ENCODE measurements at places on chromosomes 12 and 14.

DNA sequence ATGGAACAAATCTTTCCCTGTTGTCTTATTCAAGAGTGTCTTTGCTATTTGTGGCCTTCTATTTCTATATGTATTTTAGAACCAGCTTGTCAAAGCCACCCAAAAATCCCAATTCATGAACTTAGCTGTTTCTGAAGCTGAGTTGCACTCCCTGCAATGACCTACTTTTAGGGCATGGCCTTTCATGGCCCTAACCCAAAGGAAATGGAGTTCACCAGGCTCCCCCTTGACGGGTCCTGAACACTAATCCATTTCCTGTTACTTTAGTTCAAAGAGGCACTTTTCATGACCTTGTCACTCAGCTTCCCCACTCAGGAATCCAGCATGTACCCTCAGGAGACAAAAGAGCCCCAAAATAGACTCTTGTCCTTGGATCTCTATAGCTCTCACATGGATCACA is 7.6 kb downstream of the TMED8 start:
- DNase-seq, result no peak

DNA sequence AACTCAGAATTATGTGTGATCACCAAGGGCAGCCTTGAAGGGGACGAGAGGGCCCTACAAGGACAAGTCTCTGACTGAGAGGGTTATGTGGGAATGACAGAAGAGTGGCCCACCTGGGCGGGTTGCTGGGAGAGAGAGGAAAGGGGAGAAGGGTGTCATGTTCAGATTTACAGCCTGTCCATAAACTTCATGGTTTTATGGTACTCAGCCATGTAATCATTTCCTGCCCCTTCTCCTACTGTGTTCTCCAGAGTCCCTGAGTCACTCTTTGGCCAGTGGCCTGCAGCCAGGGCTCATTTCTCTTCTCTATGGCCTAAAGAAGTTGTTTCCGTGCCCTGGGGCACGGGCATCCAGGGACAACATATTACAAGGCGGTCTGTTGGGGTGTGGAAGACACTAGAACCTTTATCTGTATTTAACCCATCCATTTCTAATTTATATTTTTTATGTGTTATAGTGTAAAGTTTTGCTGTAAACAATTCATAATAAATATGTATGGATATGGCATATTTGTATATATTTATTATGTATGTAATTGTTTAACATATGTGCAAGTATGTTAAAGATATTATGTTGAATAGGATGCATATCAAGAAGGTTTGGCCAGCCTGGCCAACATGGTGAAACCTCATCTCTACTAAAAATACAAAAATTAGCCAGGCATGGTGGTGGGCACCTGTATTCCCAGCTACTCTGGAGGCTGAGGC is 26.9 kb downstream of the DDX47 start:
- DNase-seq, result no peak

DNA sequence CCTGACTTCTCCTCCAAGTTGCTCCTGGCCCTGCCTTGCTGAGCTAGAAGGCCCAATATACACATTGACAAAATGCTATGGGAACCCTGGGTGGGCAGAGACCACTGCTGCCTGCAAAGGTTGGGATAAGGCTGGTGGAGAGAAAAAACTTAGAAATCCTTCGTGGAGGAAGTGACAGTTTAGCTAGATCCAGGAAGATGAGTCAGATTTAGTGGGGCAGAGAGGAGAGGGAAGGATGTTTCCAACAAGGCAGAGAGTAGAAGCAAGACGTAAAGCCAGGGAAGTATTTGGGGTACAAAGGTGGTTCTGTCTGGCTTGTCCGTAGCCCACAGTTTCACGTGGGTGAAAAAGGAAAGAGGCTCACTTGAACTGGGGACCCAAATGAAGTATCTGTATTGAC is 69.0 kb upstream of the CLMN start:
- DNase-seq, result no peak

DNA sequence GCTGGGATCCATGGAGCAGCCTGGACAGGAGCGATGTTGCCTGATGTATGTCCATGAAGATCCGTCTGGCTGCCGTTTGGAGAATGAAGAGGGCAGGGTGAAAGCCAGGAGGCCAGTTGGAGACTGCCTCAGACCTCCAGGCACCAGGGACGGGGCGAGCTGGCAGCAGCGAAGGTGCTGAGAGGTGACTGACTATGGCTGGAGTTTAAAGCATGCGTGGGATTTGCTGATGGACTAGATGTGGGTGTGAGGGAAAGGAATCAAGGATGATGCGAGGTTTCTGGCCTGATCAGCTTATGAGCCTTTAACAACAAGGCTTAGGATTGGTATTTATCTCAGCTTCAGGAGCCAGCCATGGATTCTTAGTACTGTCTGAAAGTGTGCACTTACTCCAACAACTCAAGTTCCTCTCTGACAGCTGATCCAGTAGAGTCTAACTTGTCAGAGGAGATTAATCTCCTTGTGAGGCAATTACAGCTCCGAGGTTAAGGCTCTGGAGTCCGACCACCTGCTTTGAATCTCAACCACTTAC is 49.4 kb downstream of the DYNC1H1 start:
- DNase-seq, result no peak

GRCh38 chr12:65613692-65614091 is 210.6 kb upstream of the HMGA2 start:
- DNase-seq, result no peak

- no peak for DNase-seq
Observed at GRCh38 chr12:51428256-51428655, 3.6 kb downstream of the SLC4A8 start.

DNA sequence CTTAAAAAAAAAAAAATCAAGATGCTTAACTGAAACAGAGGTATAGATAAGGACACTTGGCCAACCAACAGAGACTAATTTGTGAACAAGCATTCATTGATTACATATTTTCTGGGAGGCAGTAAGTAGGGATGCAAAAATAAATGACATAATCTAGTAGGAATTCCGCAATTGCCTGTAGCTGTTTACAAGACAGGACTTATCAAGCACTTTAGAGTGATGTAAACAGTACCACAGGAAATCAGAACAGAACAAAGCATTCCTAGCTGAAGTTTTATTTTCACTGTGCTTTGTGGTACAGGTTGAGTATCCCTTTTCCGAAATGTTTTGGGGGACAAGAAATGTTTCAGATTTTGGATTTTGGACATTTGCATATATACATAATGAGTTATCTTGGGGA is 68.2 kb upstream of the FGD4 start:
- DNase-seq, result no peak

GRCh38 chr14:61320806-61321384 is 484 bp upstream of the PRKCH start:
- DNase-seq, result no peak

DNA sequence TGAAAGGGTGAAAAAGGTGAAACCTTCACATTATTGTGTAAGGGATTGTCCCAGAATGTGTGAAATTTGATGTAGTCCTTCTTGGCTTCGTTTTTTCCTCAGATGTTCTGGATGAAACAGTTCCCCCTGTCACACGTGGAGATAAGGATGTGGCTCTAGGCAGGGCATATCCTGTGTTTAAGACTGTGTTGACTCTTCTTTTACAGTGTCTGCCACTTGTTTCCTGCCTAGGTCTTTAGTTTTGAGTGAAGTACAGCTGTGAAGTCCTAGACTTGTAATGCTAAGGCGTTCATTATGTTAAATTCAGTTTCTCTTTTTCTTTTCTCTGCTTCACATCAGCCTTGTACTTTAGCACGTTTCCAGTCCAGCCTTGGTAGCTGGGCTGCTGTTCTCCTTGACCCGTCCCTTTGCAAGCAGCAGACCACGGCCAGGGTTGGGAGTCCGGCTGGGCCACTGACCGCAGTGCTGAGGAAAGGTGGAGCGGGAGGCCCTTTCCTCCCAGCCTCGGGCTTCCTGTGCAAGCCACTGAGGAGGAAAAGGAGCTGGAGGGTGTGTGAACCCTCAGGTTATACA is 59.1 kb downstream of the RASSF3 start:
- DNase-seq, result no peak

GRCh38 chr14:76736514-76736913 is 24.8 kb upstream of the VASH1 start:
- DNase-seq, result no peak

GRCh38 chr12:107662484-107662883 is 23.1 kb upstream of the PWP1 start:
- DNase-seq, result peak; percentile 88

DNA sequence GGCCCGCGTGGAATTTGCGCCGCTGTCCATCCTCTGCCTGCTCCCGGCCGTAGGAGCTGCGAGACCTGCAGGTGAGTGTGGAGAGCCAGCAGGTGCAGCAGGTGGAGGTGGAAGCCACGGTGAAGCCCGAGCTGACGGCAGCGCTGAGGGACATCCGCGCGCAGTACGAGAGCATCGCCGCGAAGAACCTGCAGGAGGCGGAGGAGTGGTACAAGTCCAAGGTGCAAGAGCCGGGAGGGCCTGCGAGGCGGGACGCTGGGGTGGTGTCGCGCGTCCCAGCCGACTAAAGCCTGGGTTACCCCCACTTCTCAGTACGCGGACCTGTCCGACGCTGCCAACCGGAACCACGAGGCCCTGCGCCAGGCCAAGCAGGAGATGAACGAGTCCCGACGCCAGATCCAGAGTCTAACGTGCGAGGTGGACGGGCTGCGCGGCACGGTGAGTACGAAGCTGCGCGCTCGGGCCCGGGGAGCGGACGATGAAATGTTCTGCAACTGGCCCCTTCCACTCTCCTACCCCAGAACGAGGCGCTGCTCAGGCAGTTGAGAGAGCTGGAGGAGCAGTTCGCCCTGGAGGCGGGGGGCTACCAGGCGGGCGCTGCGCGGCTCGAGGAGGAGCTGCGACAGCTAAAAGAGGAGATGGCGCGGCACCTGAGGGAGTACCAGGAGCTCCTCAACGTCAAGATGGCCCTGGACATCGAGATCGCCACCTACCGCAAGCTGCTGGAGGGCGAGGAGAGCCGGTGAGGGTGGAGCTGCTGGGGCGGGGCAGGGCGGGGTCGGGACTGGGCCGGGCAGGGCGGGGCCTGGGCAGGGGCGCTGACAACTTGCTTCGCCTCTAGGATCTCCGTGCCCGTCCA is 2.1 kb downstream of the PRPH start:
- peak; percentile 75 for DNase-seq

DNA sequence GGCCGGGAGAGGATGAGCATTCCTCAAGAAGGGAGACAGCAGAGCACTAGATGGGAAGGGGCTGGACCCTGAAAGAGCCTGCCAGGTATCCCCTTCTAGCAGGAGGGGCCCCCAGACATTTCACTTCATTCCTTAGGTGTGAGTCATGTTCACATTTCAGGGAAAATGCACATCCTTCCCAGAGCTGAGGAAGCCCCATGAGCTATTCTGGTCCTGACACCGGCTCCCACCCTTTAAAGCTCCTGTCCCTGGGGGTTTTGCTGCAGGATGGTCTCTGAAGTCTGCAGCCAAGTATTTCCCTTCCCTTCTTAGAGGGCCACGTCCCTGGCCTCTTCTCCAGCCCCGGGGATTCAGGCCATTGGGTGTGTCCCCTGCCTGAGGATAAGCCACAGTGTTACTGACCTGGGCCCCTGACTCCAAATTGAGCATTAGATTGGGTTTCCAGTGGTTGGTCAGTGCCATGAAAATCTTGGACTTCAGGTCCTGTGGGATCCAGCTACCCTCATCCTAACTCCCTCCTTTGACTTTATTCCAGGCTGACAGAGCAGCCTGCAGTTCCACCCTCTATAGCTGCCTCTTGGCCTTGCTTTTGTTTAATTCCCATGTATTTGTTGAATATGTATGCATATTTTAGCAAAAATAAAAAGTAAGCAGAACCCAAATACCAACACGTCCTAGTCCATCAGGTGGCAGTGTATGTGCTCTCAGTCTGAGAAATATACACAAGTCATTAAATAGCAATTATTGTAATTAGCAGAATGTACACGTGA is 267.1 kb downstream of the CACNA1C start:
- no peak for DNase-seq

- DNase-seq, result peak; percentile 89
Observed at GRCh38 chr12:62215506-62215905, 44.7 kb upstream of the USP15 start.

DNA sequence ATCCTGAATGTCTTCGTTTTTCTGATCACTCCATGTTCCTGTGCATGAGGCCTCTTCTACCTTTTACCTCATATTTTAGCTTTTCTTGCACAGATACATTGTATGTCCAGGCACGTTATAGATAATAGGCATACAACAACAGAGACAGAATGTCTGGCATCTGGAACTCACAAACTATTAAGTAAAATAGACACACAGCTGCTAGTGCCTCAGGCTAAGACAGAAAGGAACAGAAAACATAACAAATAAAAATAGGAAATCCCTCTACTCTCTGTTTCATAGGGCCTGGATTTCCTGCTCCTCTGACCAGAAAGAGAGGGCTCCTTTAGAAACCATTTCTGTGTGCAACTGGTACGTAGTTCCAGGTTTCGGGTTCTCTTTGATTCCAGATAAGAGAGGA is 48.6 kb downstream of the ATXN7L3B start:
- no peak for DNase-seq

DNA sequence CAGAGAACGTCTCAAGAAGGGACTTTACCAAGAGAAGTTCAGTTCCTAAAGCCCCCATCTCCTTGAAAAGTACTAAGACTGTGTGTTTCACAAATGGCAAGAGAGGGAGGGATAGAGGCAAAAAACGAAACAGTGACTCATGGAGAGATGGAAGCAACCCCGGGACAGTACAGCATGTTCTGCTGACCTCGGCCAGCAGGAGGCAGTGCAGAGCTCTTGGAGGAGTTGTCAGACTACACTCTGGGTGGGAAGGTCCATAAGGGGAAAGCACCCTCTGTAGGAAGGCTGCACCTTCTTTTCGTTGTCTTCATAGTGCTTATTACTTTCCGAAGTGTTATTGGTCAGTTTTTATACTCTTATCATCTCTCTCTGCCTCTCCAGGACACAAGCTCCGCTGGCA is 525.2 kb upstream of the CCDC196 start:
- DNase-seq, result peak; percentile 75
